ENCODE measurements at places on chromosomes 5 and 9.

GRCh38 chr5:136729901-136730355 is 364.6 kb upstream of the TRPC7 start:
- DNase-seq, result no peak

DNA sequence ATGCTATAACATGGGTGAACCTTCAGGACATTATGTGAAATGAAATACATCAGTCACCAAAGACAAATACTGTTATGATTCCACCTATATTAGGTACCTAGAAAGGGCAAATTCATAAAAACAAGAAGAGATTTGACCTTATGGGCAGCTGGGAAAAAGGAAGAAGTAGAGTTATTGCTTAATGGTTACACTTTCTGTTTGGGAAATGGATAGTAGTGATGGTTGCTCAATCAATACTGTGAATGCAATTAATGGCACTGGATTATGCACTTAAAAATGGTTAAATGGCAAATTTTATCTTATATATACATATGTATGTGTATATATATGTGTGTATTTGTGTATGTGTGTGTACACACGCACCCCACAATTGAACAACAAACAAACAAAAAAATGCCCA is 15.2 kb downstream of the FKBP15 start:
- no peak for DNase-seq

DNA sequence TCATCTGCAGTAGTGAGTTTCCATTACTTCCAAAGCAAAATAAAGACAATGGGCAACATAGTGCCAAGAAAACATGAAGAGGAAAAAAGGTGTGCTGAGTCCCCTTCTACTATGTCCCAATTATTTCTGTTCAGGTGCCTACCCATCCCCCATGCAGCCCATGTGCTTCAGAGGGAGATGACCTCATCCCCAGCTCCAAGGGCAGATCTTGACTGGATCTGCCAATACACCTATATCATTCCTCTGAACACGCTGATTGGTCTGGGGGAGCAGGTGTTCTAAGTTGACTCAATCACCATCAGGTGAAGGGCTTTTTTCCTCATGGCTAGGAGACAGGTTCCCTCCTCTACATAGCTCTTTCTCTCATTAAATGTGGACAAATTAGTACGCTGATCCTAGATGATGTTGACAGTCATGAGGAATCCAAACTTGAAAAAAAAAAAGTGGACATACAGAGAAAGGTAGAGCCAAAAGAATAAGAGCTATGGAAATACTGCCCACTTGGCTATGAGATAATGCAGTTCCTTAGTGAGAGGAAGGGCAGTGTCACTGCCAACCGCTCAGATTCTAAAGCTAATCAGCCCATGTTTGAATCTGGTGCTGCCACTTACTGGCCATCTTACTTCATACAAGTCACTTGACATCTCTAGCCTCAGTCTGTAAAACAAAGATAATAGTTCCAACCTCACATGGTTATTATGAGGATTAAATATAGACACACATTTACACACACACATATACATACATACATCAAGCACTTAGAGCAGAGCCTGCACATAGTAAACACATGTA is 23.1 kb downstream of the PRELID2 start:
- DNase-seq, result no peak

DNA sequence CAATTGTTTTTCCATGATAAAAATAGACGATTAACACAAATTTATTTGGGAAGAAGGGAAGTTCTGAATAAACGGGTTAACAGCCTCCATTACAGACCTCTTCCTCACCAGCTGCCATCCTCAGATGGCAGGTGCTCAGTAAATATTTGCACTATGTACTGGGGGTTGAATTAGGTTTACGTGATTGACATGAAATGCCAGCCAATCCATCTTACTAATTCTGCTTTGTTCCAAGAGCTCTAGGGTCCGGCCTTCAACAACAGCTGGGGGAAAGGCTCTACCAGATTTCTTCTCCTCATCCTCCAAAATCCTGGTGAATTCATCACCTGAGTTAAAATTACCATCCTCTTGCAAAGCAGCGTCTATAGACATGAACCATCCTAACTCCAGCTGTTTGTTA is 104.6 kb downstream of the MTX3 start:
- no peak for DNase-seq

- no peak for DNase-seq
These were observed 49.4 kb downstream of the SLC22A5 start for GRCh38 chr5:132418881-132419280.

DNA sequence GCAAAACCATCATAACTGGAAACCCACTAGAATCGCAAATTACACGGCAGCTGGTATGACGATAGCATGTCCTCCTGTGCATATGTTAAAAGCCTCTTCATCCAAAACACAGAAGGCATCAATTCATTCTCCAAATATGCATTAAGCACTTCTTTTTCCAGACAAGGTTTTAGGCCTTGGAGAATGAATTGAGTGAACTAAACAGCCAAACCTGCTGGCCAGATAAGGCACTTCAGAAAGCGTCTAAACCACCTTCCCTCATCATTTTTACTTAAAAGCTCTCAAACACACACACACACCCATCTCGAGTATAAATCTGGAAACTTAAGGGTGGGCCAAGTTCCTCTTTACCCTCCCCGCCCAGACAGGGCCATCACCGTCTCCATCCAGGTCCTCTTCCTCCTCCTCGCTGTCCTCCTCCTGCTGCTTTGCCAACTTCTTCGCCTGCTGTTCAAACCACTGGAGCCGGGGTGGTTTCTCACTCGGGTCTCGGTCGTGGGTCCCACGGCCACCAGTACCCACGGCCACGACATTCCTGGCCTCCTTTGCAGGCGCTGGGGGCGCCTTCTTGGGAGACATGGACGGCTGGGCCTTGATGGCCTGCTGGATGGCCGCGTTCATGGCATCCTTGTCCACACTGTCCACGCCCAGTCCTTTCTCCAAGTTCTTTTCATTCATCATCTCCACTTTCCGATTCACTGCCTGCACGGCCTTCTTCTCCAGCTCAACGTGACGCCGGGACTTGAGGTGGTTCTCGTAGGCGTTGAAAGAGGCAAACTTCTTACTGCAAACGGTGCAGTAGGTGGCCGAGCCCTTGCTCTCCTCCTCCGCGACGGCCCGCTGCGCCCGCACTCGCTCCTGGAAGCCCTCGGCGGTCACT is 696 bp downstream of the ZNF622 start:
- no peak for DNase-seq

DNA sequence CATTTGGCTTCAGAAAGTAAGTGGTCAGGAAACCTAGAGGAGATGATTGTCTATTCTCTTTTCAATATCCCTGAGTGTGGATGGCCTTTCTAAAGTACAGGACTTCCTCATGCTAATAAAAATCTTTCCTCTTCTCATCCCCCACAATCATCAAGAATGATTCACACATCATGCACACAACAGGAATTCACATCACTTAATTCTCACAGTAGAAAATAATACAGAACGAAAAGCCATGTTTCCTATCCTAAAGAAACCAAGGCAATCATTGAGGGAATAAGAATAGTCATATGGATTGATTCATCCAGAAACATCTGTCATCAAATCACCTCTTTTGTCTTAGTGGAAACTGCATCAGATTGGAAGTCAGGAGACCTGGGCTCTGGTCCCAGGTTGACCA is 203.1 kb upstream of the PIK3R1 start:
- DNase-seq, result no peak

DNA sequence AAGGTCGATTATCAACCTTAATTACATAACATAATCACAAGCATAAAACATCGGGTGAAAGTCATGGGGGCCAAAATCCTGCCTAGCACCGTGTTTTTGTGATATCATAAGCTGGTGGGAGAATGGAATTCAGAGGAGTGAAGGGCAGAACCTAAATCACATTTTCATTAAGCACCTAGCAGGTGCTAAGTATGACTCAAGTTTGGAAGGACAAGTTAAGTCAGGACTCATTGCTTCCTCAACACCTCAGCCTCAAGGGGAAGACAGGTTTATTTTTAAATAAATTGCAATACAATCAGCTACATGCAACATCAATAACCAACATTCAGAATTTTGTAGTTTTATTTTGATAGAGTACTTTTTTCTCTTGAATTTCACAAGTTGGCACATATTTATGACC is 33.5 kb upstream of the GAS1 start:
- DNase-seq, result no peak

GRCh38 chr5:57244331-57244730 is 70.5 kb downstream of the GPBP1 start:
- DNase-seq, result no peak

- no peak for DNase-seq
These were observed 160.8 kb upstream of the PAPPA start for GRCh38 chr9:115992834-115993233.

DNA sequence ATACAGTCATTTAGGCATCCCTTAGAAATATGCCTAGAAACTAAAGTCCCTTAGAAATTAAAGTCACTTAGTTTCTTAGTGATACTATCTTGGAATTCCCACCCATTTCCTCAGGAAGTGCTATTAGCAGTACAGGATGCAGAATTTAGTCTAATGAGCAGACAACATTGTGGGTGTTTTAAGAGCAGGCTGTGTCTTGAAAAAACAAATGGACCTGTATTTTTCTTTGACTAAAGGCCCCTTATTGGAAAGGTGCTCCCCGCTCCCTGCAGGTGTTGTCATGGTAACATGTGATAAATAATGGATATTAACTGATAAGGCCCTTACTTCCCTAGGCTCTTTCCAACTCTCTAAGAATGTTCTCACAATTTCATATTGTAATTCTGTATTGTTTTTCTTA is 38.8 kb upstream of the STARD4 start:
- no peak for DNase-seq

- no peak for DNase-seq
These were observed 108.0 kb downstream of the ZSWIM6 start for GRCh38 chr5:61440086-61440485.

DNA sequence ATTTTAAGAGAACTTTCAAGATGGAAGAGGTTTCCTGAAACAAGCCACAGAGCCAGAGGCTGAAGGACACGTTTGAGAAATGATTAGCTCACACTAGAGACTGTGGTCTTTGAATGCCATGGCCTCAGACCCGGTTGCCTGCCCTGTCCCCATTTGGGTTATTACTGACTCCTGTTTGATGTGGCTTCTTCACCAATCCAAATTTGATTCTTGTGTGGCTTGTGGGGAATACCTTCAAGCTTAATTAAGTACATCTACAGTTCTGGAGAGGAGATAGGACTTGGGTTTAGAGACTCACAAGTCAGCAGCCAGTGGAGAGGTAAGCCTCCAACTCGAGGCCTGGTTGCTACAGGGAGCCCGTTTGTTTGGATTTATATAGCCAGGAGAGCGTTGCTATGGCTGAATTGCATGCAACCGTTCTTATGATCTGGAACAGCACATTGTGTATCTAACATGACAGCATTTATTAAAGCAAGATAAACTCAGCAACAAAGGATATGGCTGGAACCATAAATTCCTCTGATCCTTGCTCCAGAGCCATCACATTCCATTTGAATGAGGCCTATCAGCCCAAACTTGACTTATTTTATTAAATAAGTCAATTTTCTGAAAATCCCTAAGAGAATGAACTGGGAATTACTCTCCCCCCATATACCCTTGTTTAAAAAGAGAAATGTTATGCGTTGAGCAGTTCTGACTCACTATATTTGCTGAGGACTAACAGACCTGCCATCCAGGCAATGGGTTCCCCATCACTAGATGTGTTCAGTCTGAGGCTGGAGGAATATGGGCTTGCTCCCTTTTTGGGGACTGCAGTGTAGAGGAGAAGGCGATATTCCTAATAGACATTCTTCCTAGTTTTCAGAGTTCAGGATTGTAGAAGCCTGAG is 88.4 kb upstream of the TNFSF8 start:
- DNase-seq, result no peak

GRCh38 chr5:53882676-53883031 is 322.2 kb downstream of the NDUFS4 start:
- DNase-seq, result no peak

- DNase-seq, result no peak
These were observed 3.7 kb downstream of the TUBB4B start for GRCh38 chr9:137244486-137245449.

DNA sequence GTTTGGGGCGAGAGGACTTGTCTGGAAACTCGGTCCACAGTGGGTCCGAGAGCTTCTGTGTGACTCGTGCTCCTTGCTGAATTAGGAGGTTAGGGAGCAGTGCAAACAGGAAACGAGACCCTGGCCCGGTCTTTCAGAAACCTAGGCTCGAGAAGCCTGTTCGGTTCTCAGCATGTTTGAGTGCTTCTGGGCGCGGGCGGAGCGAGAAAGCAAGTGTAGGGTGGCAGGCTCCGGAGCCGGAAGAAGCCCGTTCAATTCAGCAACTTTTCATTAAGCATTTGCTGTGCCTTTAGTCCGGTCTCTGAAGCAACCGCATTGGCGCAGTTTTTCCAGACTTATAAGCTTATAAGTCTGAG is 547 bp downstream of the CLTA start:
- peak; percentile 46 for DNase-seq

DNA sequence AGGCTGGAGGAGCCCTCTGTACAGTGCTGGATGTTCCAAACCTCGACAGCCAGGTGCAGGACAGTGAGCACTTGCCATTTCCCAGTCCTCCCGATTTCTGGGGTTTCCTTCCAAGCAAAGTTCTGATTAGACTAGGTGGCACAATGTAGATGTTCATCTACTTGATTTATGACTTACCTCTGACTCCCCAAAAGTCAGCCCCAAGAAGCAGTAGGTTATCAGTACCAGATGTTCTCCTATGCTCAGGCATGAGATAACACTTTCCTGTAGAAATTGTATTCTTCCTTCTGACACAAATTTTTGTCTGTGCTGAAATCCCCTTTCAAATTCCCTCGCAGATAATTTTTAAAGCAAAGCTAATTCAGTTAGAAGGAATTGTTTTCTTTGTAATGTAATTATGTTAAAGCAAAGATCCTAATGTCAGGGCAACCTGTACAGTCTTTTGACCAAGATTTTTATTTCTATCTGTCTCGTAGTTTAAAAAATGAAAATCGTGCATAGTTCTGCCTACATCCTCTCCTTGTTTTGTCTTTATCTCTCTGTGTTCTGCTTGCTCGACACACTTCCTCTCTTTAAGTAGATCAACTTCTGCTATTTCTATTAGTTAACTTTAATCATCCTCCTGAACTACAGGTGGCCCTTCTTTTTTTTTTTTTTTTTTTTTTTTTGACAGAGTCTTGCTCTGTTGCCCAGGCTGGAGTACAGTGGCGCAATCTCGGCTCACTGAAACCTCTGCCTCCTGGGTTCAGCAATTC is 102.4 kb upstream of the PJA2 start:
- DNase-seq, result no peak

GRCh38 chr5:125219710-125220109 is 473.3 kb upstream of the ZNF608 start:
- DNase-seq, result no peak

DNA sequence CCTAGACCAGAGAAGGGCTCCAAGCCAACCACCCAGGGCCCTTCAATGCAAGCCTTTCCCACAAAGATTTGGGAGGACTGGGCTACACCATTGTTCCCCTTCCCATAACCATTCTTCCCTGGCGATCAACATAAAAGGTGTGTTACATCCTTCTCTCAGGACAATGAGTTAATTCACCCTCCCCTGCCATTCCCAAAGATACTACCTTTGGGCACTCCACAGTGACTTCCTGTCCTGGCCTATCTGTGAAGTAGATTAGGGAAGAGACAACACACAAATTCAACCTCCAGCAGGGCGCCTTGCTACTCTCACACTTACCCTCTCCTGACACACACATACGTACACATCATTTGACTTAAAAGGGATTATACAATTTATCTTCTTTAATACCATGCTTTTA is 23.2 kb upstream of the IL17B start:
- DNase-seq, result no peak

All from upper lobe of left lung (tissue), 6 donors.